ENCODE measurements at places on chromosomes 2 and 18.

DNA sequence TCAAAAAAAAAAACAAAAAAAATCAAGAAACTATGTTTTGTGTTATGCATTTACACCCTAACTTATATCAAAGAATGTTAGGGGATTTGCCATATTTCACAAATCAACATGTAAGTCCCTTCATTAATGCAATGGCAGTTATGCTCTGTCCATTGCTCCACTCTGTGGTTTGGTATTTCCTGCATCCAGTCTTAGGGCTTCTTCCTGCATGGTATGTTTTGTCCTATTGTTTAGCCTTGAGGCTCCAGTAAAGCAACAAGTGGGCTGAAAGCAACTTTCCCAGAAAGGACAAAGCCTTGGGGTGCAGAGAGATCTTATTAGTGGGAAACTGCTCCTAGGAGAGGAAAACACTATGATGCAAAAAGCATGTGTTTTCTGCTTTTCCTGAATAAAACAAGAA lies 474.1 kb downstream of the IRS1 start:
- no peak for DNase-seq

GRCh38 chr2:177419274-177419673 lies 26.7 kb downstream of the AGPS start:
- no peak for DNase-seq

GRCh38 chr2:43854671-43855070 lies 15.9 kb downstream of the ABCG8 start:
- DNase-seq = no peak

- no peak for DNase-seq
These were observed 35.1 kb upstream of the MPP4 start for GRCh38 chr2:201733544-201733943.

DNA sequence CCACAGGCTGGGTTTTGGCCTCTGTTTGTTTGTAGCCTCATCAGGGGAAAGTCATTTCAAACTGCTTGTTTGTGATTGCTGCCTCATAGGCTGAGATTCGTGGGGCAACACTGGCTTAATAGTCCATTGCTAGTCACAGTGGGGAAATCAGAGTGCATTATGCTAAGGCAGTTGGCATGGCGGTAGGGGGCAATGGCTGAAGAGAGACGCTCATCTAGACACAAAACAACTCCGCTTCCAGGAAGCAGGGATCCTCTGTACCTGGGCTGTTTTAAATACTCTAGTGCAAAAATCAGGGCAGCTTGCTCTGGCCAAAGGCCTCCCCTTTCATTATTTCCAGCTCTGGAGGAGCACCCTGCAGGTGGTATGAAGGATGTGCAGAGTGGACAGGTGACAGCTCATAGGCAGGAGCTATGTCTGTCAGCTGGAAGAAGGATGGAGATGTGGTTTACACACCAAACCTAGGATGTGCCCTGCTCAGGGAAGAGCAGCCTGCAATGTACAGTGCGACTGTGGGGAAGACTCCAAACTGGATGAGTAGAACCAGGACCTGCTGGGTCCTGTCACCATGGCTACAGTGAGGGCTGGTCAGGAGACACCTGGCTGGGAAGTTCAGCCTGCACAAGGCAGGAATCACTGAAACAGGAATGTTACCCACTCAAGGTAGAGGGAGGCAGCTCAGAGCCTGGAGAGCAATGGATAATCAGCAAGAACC lies 234.3 kb downstream of the CLIP4 start:
- no peak for DNase-seq

DNA sequence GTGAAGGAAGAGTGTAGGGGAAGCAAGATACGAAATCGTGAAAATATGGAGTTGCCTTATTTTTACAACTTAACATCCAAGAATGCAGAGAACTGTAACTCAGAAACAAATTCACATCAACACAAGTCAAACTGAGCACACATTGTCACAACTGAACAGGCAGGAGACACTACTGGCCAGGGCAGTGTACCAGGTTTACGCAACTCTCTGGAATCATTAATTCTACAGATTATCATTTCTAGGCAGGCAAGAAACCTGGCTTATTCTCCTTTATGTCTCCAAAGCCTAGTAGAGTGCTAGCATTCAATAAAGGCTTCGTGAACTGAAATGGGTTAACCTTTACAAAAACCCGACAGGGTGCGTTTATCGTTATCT lies 584 bp downstream of the COA5 start:
- DNase-seq = no peak
